Fibroblast of the aortic adventitia (primary cell): ENCODE measurements at places on chromosomes 1 and 21. TPM values are rescaled to one million over a fixed set of nuclear protein-coding genes. Genes with fewer than 3 reads are reported as not detected.
A peak's percentile ranks its signal among the peaks of the same experiment; 100 is the strongest.

- DNase-seq: peak; percentile 63
These were observed 256.6 kb downstream of the ST6GALNAC3 start for GRCh38 chr1:76330991-76331603.

DNA sequence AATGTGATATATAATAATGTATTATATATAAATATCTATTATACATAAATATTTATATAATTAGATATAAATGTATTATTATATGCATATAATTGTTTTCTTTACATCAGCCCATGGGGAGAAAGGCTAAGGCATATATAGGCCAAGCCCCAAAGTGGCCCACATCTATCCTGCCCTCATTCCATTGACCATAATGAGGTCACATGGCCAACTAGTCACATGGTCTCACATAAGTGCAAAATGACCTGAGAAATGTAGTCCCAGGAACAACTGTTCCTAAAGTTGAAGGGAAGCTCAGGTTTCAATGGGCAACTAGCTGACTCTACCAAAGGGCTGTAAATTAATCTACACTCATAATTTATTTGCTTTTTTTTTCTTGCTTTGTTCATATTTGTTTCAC, 14.5 kb upstream of the CCDC185 start:
- DNase-seq: no peak

DNA sequence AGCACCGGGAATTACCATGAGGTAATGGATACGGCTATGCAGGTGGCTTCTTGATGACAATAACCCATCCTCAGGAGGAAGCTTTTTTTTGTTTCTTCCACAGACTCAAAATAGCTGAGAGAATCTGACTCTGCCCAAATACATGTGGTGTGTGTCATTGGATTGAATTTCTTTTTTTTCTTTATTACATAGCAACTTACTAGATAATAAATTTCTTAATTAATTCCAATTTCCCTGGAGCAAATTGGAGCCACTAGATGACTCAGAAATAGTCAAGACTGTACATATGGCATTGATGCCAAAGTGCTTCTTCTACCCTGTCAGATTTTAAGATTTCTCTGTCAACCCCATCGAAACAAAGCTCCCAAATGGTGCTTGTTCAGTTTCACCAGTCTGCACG, 42.7 kb downstream of the L1TD1 start:
- no peak for DNase-seq

- no peak for DNase-seq
These were observed 3.7 kb upstream of the RHEX start for GRCh38 chr1:206049293-206049692.

DNA sequence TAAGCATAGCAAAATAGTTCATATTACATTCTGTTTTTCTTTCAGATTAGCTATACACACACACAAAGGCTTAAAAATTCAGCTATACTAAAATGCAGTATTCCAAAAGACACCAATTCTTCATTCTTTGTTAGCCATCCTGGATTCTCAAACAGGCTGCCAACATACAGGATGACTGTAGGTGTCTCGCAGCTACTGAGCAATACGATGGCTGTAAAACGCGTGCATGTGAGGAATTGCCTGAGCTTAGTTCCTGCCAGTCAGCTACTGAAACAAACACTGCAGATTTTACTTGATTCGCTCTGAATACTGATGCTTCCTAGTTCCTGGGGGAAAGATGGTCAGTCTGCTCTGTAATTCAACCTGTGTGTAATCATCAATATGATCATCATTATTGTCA, 24.7 kb upstream of the HMGN1 start:
- peak; percentile 46 for DNase-seq

DTL gene
- total RNA-seq: 1.5 and 47.7 TPM in 2 replicates
